ENCODE measurements at places on chromosomes 7 and 10. TPM values are rescaled to one million over a fixed set of nuclear protein-coding genes. Genes with fewer than 3 reads are reported as not detected.

- ATAC-seq = no peak
Observed at GRCh38 chr10:114021154-114021553, 22.5 kb upstream of the ADRB1 start.

The PITRM1 gene
- 43.0 TPM for total RNA-seq

GRCh38 chr7:24854866-24855265 lies 97.6 kb upstream of the GSDME start:
- ATAC-seq = no peak

The GPC2 gene
- total RNA-seq = 0.20 TPM

The GARIN1A gene
- 0.84 TPM for total RNA-seq

- no peak for ATAC-seq
Observed at GRCh38 chr7:155700847-155701246, 56.4 kb downstream of the RBM33 start.

The MRPS16 gene
- 92.7 TPM for total RNA-seq

DNA sequence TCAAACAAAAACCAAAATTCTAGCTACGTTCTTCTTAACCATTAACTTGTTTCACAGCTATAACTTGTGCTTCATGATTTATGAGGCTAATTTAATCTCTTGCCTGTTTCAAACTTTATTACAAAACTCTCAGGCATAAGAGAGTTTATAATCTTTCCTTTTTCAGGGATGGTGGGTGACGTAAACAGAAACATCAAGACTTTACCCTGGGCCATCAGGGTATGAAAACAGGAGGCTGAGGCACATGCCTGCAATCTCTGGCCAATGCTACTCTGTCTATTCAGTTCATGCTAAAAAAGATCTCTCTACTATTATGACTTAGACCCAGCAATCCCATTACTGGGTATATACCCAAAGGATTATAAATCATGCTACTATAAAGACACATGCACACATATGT lies 55.9 kb upstream of the VWC2 start:
- no peak for ATAC-seq

DNA sequence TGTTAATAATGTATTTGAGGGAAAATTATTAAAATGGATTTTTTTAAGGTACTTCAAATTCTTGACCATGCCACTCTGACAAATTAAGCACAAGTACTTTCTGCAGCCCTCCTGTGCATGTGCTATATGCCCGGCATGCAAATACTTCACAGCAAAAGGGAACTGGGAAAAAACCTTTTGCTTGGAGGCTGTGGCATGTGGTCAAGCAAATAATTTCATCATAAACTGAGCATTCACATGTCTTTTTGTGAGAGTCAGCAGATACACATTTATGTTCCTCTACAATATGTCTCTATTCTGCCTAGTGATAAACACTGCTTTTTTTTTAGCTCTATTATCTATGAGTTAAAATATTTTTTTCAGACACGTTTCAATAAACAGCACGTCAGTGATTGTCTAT lies 53.7 kb upstream of the SEMA3A start:
- ATAC-seq = peak; percentile 41

The PDZD7 gene
- 0.04 TPM for total RNA-seq

- peak; percentile 78 for ATAC-seq
Observed at GRCh38 chr7:155003092-155003375, at the start of gene PAXIP1. Gene PAXIP1 (minus strand): TSS chr7:155003124. CDS start chr7:155002929, 195 bp downstream.

Data from esophagus mucosa (tissue), 1 donor.